ENCODE measurements at places on chromosomes 5 and 9.
A peak's percentile ranks its signal among the peaks of the same experiment; 100 is the strongest.

- DNase-seq = no peak
These were observed 335.3 kb upstream of the TLE4 start for GRCh38 chr9:79236466-79236865.

DNA sequence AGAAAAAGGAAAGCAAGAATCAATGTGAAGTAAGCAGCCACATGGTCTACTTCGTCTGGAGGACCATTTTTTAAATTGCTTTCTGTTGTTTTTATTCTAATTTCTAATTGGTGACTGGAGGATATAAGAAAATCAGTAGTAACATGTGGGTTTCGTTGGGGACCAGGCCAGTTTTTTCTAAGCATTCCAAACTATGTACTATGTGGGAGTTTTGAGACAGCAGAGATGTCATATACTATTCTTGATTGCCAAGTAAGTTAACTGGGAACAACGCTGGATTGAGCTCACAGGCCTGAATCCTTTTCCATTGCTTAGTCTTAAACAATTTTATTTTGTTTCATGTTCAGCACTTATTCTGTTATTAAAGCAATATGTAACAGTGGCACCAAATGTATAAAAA is 225.7 kb downstream of the TMEM167A start:
- DNase-seq = no peak

- DNase-seq = peak; percentile 90
These were observed 11.5 kb upstream of the SPATA24 start for GRCh38 chr5:139415221-139415861.

DNA sequence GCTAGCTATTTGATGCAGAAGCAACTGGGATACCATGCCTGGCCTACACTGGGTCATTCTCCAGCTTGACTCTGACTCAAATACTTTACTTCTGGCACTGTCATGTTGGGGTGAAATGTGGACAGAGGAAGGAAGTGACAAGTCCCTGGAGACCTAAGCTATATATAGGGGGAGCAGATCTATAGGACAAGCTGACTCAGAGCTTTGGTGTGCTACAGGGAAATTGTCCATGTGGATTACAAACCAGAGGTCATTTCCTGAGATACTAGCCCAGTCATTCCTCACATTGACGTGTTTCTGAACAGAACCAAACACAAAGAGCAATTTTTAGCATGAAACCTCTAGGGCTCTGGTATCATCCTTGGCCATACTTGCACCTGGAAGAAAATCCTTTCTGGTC is 531.6 kb upstream of the CLINT1 start:
- DNase-seq = no peak

GRCh38 chr9:97820373-97820772 is 32.7 kb upstream of the FOXE1 start:
- no peak for DNase-seq

DNA sequence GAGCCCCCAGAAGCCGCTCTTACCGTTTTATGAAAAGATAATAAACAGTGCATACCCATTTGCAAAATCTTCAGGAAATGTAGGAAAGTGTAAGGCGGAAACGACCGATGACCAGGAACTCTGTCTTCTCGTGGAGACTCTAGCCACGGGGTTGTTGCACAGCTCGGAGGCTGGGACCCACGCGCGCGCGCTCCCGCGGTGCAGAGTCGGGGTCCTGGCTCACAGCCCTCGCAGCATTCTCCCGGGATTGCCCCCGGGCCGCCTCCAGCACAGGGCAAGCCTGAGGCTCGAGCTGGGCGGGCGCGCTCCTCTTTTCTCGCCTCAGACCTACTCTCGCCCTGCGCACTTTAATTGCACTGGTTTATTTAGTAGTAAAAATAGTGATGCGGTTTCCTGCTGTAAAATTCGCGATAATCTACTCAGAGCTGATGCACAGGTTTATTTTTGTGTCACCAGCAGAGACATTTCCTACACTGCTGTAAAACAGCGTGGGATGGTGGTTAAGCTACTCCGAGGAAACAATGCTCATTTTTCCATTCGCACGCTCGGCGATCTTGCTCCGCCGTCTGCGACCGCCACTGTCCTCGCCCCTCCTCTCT is 15.5 kb downstream of the TRIM7 start:
- DNase-seq = no peak

GRCh38 chr5:10567121-10567591 is 3.3 kb downstream of the ANKRD33B start:
- DNase-seq = no peak

DNA sequence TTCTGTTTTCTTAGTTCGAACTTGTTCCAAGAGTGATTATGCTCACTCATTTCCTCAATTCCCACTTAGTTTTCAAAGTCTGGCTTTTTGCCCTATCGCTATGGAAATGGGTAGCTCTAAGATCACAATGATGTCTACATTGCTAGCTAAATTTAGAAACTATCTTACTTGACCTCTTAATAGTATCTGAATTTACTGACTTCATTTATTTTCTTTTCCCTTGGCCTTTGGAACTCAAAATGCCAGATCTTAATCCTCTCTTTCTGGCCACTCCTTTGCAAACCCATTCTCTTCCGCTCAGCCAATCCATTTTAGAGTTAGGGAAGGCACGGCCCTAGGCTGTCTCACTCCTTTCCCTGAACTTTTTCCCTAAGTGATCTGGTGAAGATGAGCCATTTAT is 137.0 kb downstream of the FER start:
- no peak for DNase-seq

DNA sequence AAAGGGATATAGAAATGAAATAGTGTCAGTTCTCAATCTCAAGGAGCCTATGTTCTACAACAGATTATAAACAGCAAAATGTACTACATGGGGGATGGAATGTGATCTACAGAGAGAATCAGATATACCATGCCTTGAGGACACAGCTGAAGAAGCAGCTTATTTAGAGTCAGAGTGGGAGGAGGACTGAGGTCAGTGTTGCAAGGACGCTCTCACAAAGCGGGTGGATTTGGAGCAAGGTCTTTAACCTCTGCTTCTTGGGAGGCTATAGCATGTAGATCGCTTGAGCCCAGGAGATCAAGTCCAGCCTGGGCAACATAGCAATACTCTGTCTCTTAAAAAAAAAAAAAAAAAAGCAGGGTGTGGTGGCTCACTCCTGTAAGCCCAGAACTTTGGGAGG is 32.8 kb upstream of the PLIN2 start:
- DNase-seq = no peak

DNA sequence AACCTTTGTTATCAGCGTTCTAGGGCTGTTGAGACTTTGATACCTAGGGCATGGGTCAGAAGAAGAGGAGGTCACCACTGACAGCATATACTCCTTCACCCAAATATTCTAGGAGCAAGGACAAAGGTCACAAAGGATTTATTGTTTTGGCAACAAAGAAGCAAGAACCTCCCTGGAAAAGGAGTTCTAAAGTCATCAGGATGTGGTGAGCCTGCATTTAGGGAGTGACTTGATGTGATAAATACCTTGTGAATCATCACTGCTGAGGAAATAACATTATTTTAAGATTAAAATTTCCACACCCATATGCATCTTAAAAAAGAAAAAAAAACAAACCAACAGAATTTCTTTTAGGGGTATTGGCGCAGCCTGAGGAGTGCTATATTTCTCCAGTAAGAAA is 13.9 kb downstream of the IFNA1 start:
- no peak for DNase-seq

DNA sequence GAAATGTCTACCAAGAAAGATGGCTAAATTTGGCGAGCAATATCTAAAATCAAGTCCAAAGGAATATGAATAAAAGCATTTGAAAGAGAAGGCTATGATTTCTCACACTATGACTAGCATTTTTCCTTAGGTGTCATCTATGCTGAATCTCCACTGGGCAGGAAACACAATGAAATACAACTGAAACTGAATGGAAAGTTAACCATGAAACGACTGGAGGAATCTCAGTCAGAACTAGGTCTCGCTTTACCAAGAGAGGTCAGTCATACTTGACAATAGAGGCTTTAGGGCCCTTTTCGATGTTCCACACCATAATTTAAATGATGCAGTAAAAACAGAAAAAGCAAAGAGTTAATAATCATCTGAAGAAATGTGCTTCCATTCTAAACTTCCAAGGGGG is 339.0 kb downstream of the PDE4D start:
- no peak for DNase-seq
